Thymus (tissue), 14 donors: ENCODE measurements at places on chromosomes 11 and 22.

DNA sequence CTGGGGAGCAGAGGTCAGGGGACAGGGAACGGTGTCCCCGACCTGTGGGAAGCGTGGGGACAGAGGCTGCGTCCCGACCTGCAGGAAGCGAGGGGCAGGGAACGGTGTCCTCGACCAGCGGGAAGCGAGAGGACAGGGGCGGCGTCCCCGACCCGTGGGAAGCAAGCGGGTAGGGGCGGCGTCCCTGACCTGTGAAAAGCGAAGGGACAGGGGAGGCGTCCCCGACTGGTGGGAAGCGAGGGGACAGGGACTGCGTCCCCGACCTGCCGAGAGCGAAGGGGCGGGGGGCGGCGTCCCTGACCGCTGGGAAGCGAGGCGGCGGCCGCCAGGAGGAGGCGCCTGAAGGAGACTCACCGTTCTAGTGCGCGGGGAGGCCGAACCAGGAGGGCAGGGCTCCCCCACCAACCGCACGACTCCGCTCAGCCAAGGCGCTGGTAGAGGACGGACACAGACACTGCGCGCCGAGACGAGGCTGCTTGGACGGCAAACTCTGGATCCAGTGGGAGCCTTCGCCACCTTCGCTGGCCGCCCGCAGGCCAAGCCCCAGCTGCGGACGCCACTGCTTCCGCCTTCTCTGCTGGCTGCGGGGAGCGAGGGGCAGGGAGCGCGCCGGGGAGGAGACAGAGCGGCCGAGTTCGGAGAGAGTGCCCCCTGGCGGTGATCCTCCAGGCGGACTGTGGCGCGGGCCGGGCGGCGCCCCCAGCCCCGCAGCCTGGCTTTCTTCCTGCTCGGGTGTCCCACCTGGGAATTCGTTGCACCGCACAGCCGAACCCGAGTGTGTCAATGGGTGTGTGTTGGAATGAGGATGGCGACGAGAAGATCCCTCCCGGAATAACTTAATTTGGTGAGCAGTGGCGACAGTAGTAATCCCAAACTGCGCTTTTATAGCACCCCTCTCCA lies at the start of gene TRAF6:
TSS of gene TRAF6 (minus strand) at position 579 of the 900 bp plus-strand sequence. CDS start 8,757 bp downstream, outside the sequence.
- DNase-seq: peak; percentile 80

GRCh38 chr22:38414009-38414395 lies 41.0 kb downstream of the KCNJ4 start:
- DNase-seq: no peak

DNA sequence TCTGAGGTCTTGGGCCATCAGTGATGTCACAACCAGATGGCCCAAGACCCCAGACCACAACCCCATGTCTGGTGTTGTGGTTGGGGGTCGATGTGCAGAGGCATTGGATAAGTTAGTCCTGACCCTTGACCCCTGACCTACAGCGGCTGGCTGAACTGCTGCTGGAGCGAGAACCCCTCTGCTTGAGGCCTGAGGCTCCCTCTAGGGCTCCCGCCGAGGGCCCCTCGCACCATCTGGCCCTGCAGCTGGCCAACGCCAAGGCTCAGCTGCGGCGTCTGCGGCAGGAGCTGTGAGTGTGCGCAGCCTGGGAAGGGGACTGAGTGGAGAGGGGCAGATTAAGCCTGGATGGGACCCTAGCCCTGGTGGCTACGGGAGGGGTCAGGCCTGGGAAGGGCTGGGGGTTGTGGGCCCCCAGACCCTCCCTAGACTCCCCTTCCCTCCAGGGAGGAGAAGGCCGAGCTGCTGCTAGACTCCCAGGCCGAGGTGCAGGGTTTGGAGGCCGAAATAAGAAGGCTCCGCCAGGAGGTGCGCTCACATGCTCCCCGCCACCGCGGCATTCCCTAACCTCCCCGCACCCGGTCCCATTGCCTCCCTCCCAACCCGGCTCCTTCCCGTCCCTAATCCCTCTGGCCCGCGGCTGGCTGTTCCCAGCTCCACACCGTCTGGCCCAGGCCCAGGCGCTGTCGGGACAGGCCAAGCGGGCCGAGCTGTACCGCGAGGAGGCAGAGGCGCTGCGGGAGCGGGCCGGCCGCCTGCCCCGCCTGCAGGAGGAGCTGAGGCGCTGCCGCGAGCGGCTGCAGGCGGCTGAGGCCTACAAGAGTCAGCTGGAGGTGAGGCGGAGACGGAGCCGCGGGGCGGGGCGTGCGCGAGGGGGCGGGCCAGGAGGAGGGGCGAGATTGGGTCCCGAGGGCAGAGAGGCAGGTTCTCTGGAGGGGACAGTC lies 2.1 kb downstream of the CCDC88B start:
- DNase-seq: no peak

GRCh38 chr11:64299847-64300648 lies at the start of gene CATSPERZ:
Gene CATSPERZ, plus strand, starts transcription at chr11:64300358. Its CDS starts 53 bp downstream, at chr11:64300411.
- DNase-seq: no peak

DNA sequence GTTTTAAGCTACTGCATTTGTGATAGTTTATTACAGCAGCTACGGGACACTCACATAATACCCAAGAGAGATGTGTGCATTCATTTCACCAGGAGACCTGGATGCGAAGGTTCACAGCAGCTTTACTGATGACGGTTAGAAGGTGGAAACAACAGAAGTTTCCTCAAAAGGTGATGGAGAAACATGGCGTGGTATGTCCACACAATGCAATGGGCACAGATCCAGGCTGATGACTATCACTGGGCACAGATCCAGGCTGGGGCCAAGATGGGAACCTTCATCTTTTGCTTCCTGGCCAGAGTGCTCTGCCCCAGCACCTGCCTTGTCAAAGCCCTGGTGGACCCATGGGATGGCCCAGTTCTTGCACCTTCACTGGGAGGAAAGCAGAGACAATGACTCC lies 30.6 kb upstream of the RFPL3 start:
- no peak for DNase-seq

GRCh38 chr11:5534046-5534445 lies 14.3 kb downstream of the OR52H1 start:
- no peak for DNase-seq

- DNase-seq: peak; percentile 18
Observed at GRCh38 chr22:36021606-36022153, 6.9 kb downstream of the RBFOX2 start.
